ENCODE measurements at places on chromosomes 1 and 21. TPM values are rescaled to one million over a fixed set of nuclear protein-coding genes. Genes with fewer than 3 reads are reported as not detected.

GRCh38 chr21:43692949-43693348 lies 26.0 kb upstream of the PDXK start:
- DNase-seq = no peak

DNA sequence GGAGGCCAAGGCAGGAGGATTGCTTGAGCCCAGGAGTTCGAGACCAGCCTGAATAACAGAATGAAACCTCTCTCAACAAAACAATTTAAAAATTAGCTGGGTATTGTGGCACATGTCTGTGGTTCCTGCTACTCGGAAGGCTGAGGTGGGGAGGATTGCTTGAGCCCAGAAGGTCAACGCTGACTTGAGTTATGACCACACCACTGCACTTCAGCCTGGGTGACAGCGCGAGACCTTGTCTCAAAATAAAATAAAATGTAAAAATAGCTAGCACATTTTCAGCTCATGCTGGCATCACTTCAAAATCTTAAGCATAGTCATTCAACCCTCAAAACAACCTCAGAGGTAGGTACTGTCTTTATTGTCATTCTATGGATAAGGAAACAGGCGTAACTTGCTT lies 6.4 kb downstream of the JAK1 start:
- DNase-seq = no peak

Gene GCSAML
- 0.05 TPM for total RNA-seq

Gene SLC5A3
- total RNA-seq = 12.4 TPM

- no peak for DNase-seq
These were observed 2018.4 kb downstream of the NCAM2 start for GRCh38 chr21:23016617-23017016.

DNA sequence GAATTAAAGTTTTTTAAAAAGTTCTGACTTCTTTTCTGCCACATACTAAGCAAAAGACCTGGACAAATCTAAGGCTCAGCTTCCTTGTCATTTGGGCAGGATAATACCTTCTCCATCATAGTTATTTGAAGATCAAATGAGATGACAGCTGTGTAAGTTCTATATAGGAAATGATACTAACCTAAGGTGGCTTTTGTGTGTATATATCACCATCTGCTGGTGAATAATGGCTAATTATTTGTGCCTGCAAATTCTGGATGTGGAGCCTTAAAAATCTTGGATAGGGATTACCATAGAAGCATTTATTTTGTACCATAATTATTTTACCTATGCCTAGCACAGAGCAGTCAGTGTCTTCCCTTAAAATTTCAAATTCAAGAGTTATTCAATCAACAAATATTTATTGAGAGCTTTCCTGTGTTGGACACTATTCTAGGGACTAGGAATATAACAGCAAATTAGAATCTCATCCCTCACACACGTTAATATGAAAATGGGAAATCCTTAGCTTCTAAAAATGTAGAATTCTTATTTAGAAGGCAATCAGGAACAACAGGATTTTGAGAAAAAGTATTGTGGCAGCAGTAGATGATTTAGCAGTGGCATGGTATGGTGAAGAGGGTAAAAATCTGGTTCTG lies 89.8 kb downstream of the TMEM200B start:
- no peak for DNase-seq

DNA sequence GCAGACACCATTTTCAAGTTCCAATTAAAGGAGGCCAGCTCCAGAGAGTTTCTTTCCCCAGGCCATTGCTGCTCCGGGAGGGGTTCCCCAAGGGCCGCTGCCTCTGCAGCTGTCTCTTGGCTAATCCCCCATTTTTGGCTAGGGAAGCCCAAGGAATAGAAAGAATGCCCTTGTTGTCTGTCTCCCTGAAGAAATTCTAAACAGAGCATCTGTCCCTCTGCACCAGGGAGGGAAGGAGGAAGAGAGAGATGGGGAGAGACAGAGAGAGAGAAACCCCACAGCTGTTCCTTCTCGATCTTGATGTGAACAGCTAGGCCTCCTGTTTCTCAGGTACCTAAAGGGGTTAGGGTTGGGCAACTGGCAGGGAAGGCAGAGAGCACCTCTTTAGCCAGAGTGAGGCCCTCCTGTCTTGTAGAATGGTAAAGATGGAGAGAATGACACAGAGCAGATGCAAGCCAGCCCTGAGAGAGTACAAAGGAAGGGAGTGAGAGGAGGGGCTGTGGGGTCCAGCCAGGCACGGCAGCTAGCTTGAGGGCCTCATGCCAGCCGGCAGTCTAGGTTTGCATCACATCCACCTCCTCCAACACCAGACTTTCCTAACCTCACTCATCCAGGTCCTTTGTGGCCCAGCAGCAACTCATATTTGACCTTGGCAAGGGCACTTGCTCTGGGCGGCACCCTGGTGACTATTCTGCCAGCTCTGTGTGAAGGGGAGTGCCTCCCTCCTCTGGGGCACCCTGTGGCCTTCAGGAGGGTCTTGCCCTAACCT lies 13.1 kb downstream of the OPTC start:
- DNase-seq = no peak

DNA sequence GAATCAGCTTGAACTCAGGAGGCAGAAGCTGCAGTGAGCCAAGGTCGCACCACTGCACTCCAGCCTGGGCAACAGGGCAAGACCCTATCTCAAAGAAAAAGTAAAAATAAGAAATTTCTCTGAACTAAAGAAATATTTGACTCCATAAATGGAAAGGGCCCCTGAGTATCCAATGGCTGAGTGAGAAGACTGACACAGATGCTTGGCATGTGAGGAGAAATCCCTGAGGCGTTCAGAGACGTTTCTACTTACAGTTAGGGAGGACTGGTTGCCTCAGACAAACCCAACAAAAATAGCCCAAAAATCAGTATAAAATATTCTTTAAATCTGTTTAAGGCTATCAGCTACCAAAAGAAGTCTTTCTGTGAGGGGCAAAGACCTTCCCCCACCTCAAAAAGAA lies 3.0 kb upstream of the SUMO3 start:
- no peak for DNase-seq

Gene DISP3
- total RNA-seq = 0.57 TPM

GRCh38 chr1:160094291-160094625 lies 4.2 kb downstream of the IGSF8 start:
- no peak for DNase-seq

DNA sequence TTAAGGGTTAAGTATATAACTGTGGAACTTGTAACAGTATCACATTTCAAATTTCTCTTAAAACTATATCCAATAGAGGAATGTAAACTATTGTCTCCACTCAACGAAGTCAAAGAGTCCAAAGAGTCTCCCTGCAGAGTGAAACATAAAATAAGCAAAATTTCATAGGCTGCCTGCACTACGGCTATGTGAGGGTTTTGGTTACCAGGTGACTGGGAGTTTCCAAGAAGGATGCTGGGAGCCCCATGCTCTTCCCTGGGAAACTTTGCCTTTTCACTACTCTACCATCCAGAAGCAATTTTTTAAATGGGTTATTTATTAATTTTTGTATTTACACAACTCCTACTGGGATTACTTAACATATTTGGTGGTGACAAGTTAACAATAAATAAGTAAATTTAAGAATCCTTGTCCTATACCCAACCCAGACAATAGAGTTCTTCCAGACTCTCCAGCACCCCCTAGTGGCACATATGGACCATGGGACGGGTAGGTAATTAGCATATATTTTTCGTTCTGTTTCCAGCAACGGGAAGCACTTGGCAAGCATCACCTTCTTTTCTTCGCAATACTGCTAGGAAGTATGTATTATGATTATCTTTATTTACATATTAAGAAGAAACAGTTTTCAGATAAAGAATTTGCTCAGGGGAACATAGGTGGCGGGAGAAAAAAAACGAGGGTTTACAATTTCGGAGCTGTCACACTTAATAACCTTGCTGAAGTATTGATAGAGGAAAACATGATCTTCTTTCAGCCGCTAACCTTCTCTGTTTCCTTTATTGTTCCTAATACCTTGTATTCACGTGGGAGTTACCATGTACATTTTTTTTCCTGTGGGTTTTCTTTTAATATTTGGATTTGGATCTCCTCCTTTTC lies 3.5 kb downstream of the FMO2 start:
- DNase-seq = peak; percentile 10

Gene HSPA6
- 3.8 TPM for total RNA-seq

- no peak for DNase-seq
These were observed 185.2 kb downstream of the C1orf94 start for GRCh38 chr1:34361781-34362357.

DNA sequence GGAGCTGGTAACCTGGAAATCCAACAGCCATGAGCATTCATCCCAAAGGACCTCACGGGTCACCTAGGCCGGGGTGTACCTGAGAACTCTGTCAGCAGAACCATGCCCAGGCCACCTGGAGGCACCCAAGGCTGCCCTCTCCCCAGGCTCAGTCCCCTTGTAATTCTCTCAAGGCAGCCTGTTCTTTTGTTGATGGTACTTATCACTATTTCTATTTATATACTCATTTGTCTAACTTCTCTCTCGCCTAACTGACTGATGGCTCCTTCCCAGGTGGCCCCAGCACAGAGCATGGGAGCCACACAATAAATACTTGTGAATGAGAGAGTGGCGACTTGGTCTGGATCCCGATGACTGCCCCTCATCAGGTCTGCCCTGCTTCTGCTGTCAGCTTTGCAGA lies 16.7 kb downstream of the CASP9 start:
- no peak for DNase-seq

DNA sequence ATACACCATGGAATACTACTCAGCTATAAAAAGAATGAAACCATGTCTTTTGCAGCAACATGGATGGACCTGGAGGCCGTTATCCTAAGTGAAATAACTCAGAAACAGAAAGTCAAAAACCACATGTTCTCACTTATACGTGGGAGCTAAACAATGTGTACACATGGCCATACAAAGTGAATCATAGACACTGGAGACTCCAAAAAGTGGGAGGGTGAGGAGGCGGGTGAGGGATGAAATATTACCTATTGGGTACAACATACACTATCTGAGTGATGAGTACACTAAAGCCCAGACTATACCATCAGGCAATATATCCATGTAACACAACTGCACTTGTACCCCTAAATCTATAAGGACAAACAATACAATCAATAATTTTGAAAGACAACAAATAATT lies 39.5 kb upstream of the FAM20B start:
- DNase-seq = no peak

Data from activated T-cell treated with anti-CD3 and anti-CD28 coated beads, Interleukin-2, amount 50 U/mL, for 4 hours (primary cell).